ENCODE measurements at places on chromosomes 13 and 19.

GRCh38 chr13:99230991-99231390, 27.2 kb downstream of the GPR18 start:
- no peak for DNase-seq

DNA sequence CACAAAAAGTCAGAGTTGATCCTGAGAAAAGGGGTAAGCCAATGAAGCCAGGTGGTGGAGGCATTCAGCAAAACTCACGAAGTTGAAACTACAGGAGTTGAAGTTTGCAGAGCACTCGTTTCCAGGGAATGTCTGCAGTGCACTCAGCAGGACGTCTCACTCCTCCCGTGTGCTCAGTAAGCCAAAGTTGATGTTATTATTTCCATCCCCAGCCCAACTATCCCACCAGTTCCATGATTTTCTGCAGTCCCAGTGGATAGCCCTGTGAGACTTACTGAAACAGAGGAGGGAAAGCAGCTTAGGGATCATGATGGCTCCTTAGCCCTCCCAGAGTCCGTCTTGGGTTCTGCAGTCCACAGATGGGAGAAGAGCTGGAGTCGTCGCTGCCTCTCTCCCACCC, at the start of gene TARM1:
Gene TARM1 (minus strand): TSS at position 334 of the 400 bp plus-strand sequence. CDS start 25 bp downstream, at position 309.
- DNase-seq = no peak

DNA sequence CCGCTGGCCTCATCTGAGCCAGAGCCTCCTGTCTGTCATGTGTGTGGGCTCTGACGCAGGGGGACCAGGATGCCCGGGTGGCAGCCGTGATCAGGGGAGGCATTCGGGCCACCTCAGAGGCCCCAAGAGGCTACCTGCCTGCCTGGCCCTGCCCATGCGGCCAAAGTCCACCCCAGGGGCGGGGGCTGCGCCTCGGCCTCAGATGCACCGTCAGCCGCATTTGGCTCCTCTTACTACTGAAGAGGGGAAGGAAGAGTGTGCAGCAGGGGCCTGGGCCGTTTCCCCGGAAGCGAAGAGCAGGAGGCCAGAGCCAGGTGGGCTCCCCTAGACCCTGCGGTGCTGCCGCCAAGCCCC, 34.0 kb downstream of the C13orf46 start:
- DNase-seq = no peak

GRCh38 chr19:3359919-3360420, 6.4 kb upstream of the NFIC start:
- DNase-seq = no peak

DNA sequence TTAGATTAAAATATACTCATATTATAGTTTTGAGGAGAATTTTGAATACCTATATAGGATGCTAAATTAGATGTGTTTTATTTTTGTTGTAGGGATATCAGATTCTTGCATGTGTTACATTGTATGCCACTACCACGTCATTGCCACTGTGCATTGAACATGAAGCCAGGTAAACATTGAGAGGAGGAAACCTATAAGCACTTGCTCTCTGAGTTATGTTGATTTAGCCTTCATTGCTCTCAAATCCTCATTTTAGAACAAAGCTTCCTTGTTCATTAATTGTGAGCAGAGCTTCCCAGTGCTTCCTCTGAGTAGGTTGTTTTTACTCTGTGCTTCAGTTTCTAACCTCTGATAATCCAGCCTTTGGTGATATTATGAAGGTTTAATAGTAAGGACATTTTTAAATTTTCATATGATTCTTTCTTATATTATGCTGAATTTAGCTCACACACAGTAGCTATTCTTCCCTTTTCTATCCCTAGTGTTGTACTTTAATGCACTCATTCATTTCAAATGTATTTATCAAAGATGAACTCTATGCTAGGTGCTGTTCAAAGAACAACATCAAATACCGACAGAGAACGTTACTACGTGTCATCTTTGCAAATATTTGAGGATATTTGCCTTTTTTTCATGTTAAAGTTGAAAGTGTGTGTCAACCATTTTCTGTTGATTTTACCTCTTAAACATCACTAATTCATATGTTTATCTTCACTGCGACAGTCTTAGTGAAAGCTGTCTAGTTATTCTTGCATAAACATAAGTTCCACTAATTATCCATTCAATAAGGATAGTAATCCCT, 1448.0 kb upstream of the MIR17HG start:
- DNase-seq = no peak

DNA sequence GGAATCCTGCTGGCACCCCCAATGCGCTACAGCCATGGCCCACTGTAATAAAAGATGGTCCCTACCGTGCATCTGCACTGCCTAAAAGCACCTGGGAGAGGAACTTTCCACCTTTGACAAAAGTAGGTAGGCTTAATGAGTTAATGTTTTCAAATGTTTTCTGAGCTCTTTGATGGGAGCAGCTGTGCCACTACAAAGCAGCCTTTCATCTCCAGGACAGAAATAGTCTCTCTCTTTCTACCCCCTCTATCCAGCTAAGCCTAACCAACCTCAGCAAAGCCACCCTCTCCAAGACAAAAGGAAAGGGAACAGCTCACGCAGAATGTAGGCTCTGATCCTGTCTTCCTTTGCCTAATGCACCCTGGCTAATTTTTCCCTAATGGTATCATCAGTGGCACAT, 560.2 kb downstream of the UQCRFS1 start:
- no peak for DNase-seq

GRCh38 chr19:54473071-54473891, at the start of gene CDC42EP5:
TSS of gene CDC42EP5 (minus strand) at chr19:54473296. CDS start at chr19:54465547, 7,749 bp downstream.
- no peak for DNase-seq

DNA sequence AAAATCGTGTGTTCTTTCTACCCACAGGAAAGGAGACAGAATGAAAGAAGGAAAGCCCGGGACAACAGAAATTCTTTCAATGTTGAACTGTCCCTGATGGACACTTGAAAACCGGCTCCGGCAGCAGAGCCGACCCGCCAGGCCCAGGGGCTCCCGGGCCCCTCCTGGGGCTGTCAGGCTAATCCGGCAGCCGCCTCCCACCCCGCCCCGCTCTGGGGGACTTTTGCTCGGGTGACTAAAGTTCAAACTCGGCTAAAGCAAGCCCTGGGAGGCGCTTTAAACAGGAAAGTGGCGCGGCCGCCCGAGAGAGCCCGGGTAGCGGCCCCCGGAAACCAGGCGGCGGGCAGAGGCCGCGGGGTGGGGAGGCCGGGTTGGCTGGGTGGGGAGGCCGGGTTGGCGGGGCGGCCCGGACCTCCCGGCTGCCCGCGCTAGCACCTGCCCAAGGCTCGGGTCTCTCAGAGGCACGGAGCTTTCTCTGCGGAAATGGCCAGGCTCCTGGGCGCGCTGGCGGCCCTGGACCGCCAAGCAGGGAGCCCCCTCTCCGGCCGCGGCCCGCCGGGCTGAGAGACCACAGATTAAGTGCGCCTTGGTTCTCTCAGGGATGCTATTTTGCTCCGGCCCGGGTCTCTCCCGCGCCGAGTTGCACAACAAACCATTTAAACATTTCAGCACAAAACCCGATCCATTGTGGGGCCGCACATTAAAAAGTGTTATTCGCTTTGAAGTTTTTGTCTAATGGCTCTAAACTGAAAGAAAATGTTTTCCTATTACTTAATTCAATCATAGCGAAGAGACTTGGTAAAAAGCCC, 2.6 kb upstream of the GSX1 start:
- DNase-seq = no peak

DNA sequence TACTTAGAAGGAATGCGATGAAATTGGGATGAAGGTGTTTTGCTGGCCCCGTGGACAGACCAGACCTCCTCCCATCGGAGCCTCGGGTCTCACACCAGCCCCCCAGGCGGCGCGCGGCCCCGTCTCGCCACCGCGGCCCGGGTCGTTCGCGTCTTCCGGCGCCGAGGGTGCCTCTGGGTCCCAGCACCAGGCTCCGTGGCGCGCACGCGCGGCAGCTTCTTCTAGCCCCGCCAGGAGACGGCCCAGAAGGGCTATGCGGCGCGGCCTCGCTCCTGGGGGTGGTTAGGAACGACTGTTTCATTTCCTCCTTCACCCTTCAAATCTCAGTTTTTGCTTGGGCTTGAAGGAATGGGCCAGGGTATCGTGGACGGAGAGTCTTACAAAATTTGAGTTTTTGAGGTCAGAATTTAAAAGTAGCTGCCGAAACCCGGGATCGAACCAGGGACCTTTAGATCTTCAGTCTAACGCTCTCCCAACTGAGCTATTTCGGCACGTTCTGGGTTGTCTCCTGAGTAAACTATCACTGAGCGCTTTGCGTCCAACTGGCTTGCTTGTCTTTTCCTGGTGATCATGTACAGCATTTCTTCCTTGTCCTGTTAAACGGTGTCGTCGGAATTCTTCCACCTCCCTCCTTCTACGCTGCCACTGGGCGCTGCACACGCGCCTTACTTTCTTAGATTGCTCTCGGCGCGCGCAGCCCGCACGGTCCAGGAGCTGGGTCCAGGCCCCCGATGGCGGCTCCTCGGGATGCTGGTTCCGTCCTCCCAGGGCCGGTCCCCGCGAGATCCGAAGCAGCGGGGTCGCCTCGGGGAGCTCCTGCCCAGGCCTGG, 46.5 kb downstream of the TGDS start:
- peak; percentile 93 for DNase-seq

DNA sequence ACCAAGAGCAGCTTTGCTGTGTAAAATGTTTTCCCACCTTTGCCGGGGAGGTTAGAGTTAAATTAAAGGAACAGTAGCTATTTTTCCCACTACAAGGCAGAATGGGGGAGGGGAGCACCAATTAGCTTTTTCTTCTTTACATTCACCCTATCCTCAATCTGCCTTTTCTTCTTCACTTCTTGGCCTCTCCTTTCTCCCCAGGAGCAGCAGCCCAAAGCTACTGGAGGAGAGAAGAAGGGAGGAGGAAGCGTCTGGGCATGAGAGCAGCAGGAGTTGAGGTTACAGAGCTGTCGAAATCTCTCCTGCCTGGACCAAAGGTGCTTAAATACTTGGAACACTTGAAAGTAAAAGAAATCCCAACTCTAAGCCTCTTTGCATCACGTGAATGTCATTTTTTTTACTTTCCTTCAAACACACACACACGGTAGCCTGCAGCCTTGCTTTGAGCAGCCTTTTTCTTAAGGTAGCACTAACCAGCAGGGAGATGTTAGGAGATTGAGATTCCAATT, 39.0 kb upstream of the WASF3 start:
- DNase-seq = no peak

GRCh38 chr19:53365899-53366493, 491 bp downstream of the ZNF525 start:
- no peak for DNase-seq

DNA sequence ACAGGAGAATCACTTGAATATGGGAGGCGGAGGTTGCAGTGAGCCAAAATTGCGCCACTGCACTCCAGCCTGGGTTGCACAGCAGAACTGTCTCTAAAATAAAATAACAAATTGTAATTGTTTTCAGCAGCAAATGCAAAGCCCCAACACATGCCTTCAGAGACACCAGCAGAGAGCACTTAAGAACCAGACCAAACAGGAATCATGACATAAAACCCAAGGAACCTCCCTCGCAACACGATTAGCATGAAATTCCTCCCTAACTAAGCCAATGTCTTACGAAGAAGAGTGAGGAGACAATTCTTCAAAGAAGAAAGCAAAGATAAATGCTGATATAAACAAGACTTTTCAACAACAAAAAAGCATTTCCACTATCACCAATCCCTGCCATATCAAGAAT, 40.1 kb downstream of the PSPC1 start:
- DNase-seq = no peak

All from NCI-H187 treated with DMSO at 0.1 percent for 48 hours (cell line).